ENCODE measurements at places on chromosomes 3 and 15. TPM values are rescaled to one million over a fixed set of nuclear protein-coding genes. Genes with fewer than 3 reads are reported as not detected.

The TNFAIP8L3 gene
- 9.0 TPM for polyA plus RNA-seq

The IL17RD gene
- 0.69 TPM for polyA plus RNA-seq

The TMEM207 gene
- polyA plus RNA-seq: not detected

The MYRIP gene
- polyA plus RNA-seq: 0.29 TPM

The DUOXA2 gene
- polyA plus RNA-seq: 8.4 TPM
